Aorta (tissue), 5 donors: ENCODE measurements at places on chromosomes 6 and 20. TPM values are rescaled to one million over a fixed set of nuclear protein-coding genes. Genes with fewer than 3 reads are reported as not detected.

SOBP gene
- 20.2 TPM for total RNA-seq

KCNQ5 gene
- 4.4 TPM for total RNA-seq

ZC2HC1B gene
- total RNA-seq = not detected

LRRC73 gene
- total RNA-seq = 0.39 TPM

TRIM31 gene
- not detected for total RNA-seq

GRIK2 gene
- total RNA-seq = 2.3 TPM

ASIP gene
- not detected for total RNA-seq

C6orf132 gene
- 3.1 TPM for total RNA-seq

TBXT gene
- total RNA-seq = not detected

ULBP1 gene
- not detected for total RNA-seq
